ENCODE measurements at places on chromosomes 11 and 22. TPM values are rescaled to one million over a fixed set of nuclear protein-coding genes. Genes with fewer than 3 reads are reported as not detected.

DNA sequence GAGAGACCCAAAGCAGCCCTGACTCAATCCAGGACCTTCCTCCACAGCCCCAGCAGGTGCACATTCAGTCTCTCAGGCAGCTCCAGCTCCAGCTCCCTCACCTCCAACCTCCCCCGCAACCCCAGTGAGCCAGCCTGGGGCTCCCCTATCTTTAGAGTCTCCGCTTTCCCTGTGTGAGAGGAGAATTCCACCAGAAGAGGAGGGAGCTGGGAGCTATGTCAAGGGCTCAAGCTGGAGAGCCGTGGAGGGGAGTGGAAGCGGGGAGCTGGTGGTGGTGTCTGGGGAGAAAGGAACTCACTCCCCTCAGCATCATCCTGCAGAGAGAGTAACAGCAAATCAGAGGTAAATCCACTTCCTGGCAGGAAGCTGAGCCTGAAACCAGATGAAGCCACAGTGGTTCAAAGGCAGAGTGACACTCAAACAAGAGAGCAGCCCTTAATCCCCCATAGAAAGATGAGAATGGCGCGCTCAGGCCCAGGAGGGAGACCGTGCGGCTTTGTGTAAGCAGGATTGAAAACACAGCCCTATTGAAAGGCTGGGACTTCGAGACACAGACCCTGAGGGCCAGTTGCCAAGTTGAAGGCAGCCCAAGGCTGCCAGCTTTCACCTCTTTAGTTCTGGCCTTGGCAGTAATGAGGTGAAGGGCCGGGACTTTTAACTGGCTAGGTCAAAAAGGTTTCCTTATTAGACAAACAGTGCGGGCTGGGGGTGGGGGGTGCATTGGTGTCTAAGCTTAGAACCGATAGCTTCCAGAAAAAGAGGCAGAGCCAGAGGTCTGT, 21.4 kb upstream of the CDON start:
- no peak for DNase-seq

SLC22A6 gene
- total RNA-seq, result not detected

- DNase-seq, result no peak
Measured at GRCh38 chr22:33076343-33076742, 18.2 kb upstream of the SYN3 start.

GRCh38 chr11:132605825-132606570, 926.3 kb downstream of the OPCML start:
- DNase-seq, result peak; percentile 38
